ENCODE measurements at places on chromosomes 13 and 19.

GRCh38 chr19:7852851-7853769 is 21.1 kb downstream of the PRR36 start:
- peak; percentile 68 for DNase-seq

- DNase-seq, result no peak
These were observed 2.3 kb upstream of the HAS1 start for GRCh38 chr19:51726049-51726448.

DNA sequence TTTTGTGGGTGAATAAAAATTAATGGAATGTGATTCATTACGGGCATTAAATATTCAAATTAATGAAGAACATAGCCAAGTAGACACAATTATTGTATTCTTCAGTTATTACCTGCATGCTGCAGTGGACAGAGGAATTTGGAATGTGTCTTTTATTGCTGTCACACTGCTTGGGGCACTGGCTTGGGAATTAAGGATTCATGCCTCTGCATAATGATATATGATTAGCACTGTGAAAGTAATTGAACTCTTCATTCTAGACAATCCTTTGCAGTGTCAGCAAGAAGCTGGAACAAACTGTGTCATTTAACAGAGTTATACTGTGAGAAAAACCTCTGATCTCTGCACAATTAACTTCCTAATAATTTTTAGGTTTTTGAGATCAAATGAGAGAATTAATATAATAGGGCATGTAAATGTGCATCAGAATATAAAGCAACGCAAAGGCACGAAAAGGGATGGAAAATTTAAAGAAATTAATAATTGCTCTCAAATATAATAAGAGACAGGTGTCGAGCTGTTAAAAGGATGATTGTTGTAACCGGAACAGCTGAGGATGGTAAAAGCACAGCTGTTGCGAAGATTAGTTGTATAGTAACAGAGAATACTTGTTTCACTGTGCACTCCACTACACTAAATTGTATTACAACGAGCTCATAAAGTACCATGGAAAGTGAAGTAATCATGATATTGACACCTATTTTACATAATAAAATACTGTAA is 235.1 kb upstream of the MIR17HG start:
- no peak for DNase-seq

- DNase-seq, result no peak
These were observed 93.2 kb upstream of the CSNK1A1L start for GRCh38 chr13:37198629-37199028.

GRCh38 chr19:56351208-56351607 is 36.6 kb upstream of the ZSCAN5A start:
- DNase-seq, result no peak

DNA sequence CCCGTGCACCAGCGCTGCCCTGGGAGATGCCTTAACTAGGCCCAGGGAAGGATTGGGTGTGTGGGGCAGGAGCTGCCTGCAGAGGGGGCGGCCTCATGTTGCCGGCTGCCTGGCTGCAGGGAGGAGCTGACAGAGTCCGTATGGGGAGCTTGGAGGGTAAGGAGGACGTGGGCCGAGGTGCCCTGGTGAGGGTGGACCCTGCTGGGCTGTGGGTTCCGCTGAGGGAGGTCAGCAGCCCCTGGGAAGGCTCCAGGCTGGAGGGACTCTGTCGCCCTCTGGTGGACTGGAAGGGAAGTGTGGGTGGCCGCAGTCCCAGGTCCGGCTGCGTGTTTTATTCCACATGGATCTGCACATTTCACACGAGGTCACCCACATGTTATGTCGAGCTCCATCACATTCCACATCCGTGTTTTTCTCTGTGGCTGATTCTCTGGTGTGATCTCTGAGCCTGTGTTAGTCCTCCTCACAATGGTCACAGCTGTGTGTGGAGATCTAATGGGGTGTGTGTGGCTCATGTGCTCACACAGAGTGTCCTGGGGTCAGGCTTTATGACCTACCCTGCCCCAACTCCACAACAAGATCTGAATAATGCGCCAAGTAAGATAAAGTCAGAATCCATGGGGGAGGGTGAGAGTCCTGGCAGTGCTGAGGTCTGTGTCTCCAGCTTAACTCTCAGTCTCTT is 1.8 kb upstream of the CEACAM8 start:
- peak; percentile 29 for DNase-seq

DNA sequence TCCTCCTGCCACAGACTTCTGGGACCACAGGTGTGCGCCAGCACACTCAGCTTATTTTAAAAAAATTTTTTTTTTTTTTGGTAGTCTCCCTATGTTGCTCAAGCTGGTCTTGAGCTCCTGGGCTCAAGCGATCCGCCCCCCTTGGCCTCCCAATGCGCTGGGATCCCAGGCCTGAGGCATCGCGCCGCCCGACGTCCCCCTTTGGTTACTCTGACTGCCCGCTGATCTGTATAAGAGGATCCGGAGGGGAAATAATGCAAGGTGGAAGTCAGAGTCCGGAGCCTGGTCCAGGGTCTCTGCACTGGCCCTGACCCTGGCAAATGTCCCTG is 486 bp upstream of the ZNF805 start:
- DNase-seq, result no peak

GRCh38 chr13:20264271-20265018 is 32.3 kb upstream of the GJB6 start:
- DNase-seq, result no peak

- no peak for DNase-seq
These were observed 65.2 kb downstream of the SOX1 start for GRCh38 chr13:112132142-112132541.

- DNase-seq, result no peak
These were observed 152.1 kb downstream of the POSTN start for GRCh38 chr13:37446503-37446902.

DNA sequence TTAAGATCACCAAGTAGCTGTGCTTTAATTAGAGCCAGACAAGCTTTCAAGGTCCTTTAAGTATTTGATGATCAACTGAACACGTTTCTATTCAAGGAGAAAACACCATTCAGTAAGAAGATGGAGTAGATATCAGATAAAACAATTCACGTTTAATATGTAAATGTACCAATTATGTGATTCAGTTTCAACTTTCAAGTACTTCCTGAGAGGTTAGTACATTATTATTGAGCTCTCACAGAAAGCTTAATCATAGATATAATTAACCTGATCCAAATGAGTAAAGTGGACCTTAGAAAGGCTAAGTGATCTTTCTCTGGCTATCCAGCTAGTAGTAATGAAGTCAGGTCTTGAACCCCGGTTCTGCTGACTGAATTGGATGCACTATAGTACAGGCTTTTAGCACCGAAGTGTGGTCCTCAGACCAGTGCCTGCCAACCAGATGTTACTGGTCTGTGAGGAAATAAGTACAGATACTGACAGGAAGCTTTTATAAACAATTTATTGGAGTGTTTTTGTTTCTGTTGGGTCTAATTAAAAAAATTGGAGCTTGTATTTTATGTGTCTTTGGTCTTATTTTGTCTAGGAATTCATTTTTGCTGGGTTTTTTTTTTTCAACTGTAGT is 10.2 kb downstream of the CLN5 start:
- no peak for DNase-seq

DNA sequence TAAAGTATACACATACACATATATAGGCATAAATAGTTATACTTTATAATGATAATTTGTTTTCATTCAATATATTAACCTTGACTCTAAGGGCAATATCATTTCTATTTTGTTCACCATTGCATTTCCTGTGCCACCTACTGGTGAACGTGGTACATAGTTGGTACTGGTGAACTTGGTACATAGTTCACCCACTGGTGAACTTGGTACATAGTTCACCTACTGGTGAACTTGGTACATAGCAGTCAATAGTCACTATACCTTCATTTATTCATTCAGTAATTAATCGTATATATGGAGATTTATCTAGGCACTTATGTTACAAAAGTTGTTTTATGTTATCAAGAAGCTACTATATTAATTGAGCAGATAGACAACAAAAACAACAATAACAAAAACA is 172.6 kb upstream of the ATXN8OS start:
- no peak for DNase-seq

GRCh38 chr19:46928951-46929350 is 68.2 kb downstream of the ARHGAP35 start:
- no peak for DNase-seq

- no peak for DNase-seq
These were observed at the start of gene KLK11 for GRCh38 chr19:51026554-51026831. Gene KLK11 (minus strand): TSS chr19:51026616. CDS start chr19:51025631, 985 bp downstream.

DNA sequence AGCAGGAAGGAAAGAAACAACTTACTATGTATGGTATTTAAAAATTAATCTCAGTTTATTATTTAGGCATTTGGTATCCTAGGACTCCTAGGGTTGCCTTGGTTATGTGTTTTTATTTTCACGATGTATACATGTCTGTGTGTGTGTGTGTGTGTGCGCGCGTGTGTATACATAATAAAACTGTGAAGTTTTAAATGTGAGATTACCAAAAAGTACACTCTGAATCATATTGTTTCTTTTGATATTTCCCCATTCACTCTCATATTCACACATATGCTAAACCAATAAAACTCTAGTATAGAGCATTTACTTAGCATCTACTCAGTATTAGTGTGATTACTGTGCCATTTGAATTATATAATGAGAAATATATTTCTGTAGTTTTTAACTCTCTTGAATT is 30.8 kb upstream of the NDFIP2 start:
- no peak for DNase-seq

DNA sequence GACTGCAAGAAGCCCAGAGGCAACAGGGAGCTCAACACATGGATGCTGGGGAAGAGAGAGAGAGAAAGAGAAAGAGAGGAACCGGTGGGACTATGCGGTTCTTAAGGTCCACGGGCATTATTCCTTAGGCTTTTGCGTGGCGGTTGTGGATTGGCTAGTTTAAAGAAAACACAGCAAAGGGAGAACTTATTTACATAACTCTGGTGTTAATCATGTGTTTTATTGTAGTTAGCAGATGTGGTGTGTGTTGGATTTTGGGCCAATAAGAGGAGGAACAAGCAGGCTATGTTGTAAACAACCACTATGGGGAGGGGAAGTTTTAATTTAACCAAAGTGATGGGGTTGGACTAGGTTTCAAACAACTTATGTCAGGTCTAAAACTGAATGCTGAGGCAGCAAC is 275.3 kb upstream of the KLF12 start:
- DNase-seq, result no peak

DNA sequence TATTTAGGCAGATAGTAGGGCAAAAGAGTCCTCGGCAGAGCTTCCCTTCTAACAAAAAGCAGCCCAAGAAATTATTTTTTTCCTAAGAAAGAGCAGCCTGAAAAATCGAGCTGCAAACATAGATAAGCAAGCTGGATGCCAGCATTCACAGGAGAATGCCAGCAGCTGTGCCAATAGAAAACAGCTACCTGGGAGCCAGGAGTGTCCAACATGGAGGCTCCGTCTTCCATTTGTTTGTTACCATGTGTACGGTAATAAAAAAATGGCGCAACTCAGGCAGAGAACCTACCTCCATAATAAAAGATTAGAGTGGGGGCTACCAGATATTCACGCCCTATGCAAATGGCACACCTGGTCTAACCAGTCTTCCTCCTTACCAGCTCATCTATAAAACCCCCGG is 77.6 kb upstream of the IPO5 start:
- no peak for DNase-seq

- DNase-seq, result no peak
These were observed 39.5 kb downstream of the FOXO1 start for GRCh38 chr13:40626977-40627376.

DNA sequence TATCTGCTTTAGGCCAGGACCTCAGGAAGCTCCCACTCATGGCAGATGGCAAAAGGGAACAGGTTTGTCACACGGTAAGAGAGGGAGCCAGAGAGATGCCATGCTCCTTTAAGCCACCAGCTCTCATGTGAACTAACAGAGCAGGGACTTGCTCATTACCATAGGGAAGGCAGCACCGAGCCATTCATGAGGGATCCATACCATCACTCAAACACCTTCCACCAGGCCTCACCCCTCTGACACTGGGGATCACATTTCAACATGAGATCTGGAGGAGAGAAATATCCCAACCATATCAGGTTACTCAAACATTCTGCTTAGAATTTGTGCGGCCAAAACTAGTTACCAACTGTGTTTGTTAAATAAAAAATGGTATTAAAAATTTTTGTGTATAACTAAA is 427.0 kb downstream of the UQCRFS1 start:
- DNase-seq, result no peak

GRCh38 chr13:80527400-80527799 is 186.5 kb upstream of the SPRY2 start:
- DNase-seq, result no peak

DNA sequence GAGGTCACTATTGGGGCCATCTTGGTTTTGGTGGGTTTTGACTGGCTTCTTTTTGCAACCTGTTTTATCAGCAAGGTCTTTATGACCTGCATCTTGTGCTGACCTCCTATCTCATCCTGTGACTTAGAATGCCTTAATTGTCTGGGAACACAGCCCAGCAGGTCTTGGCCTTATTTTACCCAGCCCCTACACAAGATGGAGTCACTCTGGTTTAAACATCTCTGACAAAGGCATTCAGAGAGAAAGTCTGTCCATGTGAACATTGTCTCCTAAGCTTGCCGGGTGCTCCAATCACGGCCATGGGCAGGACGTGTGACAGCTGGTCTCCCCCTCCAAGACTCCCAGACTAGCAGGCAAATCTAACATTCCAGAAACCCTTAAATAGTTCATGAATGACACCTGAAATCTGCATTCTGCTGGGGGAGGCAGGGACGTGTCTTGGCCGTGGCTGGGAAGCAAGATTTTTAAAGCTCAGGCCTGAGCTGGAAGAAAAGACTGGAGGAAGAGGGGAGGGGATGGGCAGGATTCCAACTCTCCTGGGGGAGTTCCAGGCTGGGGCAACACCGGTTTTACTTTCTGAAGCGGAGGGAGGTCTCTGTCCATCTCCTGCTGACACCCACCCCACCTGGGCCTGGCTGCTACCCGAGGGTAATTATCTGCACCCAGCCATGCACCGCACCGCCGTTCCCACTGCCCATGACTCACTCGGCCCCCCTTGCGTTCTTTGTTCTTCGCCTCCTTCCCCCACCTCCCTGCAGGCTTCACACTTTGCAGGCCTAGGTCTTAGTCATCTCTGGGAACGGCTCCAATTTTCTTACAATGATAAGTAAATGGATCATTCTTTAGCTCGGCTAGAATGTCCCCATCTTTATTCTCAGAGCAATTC is 11.6 kb upstream of the OR1M1 start:
- no peak for DNase-seq

DNA sequence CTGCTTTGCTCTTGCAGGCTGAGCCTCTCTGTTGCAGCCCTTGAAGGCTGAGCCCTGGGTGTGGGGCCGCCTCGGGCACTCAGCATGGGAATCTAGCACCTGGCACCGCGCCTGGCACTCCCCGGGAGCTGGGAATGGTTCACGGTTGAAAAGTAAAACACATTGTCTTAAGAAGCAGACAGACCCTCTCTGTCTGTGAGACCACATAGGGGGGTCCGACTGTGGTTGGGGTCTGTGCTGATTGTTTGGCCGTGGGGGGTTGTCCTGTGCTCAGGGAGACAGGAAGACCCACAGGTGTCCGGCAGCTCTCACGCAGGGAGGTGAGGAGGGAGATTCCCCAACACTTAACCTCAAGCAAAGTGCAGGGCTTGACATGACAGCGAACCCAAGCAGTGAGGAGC is 64.8 kb downstream of the SOX1 start:
- no peak for DNase-seq

- DNase-seq, result no peak
These were observed 11.6 kb upstream of the CFAP97D2 start for GRCh38 chr13:114167426-114167825.

- DNase-seq, result no peak
These were observed at the start of gene CCNA1 for GRCh38 chr13:36432106-36432544. Gene CCNA1 (plus strand): TSS chr13:36432495. CDS start chr13:36433057, 562 bp downstream.

GRCh38 chr13:93765062-93765461 is 538.5 kb downstream of the GPC6 start:
- DNase-seq, result no peak
